SK-N-DZ (cell line): ENCODE measurements at places on chromosomes 3 and 15.
A peak's percentile ranks its signal among the peaks of the same experiment; 100 is the strongest.

- DNase-seq = peak; percentile 5
Observed at GRCh38 chr3:182533394-182533793, 259.9 kb upstream of the ATP11B start.

DNA sequence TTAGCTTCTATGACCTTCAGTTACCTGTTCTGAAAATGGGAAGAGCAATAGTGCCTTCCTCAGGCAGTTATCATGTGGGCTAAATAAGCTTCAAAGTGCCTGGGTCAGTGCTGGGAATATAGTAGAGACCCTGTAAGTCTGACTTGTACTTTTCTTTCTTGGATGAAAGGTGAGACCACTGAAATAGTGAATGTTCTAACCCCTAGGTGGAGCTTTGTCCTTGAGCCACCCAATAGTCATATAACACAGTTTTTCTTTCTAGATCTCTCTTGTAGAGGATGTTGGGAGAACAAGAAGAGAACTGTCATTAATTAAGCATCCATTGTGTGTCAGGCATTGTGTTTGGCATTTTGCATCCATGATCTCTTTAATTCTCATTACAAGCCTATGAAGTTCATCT lies 13.0 kb upstream of the BFSP2 start:
- no peak for DNase-seq

DNA sequence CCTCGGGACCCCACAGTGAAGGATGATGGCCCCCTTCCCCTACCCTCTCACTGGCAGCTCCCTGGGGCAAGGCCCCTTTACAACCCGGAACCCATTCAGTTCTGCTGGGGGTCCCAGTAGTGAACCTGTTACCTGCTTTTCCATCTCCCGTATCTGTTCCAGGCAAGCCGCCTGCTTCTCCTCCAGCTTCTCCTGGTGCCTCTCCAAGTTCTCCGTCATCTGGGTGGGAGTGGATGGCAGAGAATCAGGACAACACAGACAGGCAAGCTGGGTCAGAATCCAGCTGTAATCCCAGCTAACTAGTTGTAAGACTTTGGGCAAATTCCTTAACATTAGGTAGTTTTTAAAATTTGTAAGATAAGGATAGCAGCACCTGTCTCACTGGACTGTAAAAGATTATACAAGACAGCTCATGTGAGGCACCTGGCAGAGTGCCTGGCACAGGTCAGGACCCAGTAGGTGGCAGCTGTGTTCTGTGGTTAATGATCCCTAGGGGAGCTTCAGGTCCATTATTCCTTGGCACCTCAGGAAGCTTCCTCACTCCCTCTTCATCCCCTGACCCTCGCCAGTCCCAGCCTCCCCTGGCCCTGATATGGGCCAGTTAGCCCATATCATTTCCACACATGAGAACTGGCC lies 6.4 kb upstream of the ANKRD63 start:
- DNase-seq = no peak

- DNase-seq = no peak
Observed at GRCh38 chr3:105816833-105817232, 52.0 kb downstream of the CBLB start.

DNA sequence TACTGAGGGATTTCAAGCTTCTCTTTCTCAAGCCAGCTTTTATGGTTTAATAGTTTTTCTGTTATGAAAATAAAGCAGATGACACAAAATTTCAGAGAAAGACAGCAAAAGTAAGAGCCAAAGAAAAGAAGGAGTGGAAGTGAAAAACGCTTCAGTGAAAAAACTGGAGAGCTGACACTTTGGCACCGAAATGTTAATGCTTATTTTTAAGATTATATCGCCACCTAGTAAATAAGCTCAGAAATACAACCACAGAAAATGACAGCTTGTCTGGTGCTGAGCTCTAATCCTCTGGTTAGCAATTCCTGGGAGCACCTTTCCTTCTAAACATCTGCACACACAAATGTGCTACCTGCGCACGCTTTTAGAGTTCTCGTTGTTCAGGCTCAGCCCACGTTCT lies 101.6 kb downstream of the ZPLD1 start:
- DNase-seq = peak; percentile 49

GRCh38 chr15:49742381-49742780 lies 121.5 kb downstream of the DTWD1 start:
- no peak for DNase-seq

DNA sequence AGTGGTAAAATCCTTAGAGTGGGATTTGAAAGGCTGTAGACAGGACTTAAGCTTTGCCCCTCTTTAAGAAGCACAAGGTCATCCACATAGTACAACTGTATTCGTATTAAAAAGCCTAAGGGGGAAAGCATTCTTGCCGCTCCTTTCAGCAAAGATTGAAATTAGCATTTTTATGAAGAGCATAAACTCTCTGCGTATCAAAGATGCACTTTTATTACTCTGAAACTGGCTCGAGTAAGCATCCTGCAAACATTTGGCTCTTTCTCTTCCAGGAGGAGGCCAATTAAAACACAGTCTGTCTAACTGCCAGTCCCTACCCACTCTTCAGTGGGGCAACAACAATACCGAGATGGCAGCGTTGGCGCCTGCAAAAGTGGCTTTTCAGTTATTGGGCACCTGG lies 192.5 kb upstream of the TPRG1 start:
- DNase-seq = no peak

DNA sequence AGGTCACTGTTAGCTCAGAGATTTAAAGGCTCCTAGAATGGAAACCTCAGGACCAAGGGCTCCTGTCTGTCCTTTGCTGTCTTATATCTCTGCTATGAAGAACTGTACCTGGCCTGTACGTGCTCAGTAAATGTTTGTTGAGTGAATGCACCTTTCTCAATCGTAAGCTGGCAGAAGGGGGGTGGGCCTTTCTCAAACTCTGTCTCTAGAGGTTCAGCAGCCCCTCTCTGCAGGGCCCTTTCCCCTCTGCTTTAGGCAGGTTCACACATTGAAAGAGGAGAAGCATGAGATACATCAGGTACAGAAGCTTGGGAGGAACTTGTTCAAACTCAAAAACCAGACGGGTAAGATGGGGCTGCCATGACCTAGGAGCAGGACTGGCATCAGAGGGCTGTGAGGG lies 155.6 kb downstream of the GOLGA6L4 start:
- no peak for DNase-seq

DNA sequence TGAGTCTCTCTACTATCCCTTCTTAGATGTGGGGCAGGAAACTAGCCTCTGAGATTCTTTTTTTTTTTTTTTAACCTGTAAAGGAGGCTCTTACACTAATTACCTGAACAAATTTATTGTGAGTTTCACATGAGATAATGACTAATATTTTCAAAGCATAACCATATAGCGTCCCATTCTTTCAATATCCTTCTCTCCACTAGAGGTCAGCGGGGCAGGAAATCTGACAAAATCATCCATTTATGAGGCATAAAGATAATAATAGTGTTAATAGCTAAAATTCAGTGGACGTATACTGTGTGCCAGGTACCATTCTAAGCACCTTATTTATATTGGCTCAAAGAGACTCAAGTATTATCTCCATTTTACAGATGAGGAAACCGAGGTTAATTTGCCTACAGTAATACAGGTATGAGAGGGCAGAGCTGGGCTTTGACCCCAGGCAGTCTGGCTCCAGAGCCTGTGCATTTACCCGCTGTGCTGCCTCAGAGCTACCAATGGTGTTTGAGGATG lies 16.3 kb upstream of the SMAD6 start:
- DNase-seq = no peak

DNA sequence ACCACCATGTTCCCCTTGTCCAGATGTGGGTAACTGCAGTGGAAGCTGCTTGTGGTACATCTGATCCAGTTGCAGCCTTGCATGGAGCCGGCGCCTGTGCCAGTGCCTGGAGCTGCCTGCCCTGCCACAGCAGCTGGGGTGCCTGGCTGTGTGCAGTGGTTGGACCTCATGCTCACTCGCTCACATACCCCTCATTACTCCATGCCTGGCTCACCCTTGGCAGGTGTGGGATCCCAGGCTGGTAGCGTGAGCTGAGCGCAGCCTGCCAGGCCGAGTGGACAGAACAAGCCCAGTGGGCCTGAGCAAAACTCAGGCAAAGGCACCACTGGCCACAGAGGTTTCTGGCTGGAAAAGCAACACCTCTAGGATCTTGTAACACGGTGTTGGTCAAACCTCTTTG lies 35.7 kb downstream of the ROPN1B start:
- no peak for DNase-seq

DNA sequence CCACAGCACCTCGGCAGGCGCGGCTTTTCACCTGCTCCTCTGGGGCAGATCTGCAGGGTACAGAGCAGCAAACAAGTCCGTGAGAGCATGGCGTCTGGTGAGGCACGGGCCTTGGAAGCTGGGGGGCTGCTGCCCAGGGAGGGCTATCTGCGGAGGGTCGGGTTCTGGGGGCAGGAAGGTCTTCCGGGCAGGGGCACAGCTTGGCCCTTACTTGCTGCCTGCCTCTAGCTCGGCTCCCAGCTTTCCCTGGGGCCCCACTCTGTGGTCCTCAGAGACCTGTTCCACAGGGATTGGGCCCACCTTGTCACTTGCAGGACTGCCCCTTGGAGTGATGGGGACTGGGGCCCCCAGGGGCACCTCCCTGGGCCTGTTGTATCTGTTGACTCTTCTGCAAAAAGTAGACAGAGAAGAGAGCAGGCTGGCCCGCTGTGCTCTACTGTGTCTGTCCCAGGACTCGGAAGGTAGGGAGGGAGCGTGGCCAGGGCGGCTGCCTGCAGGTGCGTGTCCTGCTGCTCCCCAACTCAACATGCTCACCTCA lies 84.1 kb downstream of the TBC1D2B start:
- DNase-seq = no peak

- no peak for DNase-seq
Observed at GRCh38 chr3:99858469-99858868, 40.8 kb downstream of the CMSS1 start.
